ENCODE measurements at places on chromosomes 3 and 15. TPM values are rescaled to one million over a fixed set of nuclear protein-coding genes. Genes with fewer than 3 reads are reported as not detected.

The SGO1 gene
- 18.5 TPM for total RNA-seq

The VILL gene
- total RNA-seq = 0.17 TPM

The RASL12 gene
- 0.19 TPM for total RNA-seq

The FANCD2OS gene
- total RNA-seq = not detected

The SPRED1 gene
- total RNA-seq = 9.9 TPM

All from A549 treated with DMSO at 1 μM for 4 hours (cell line).